ENCODE measurements at places on chromosomes 11 and 22. TPM values are rescaled to one million over a fixed set of nuclear protein-coding genes. Genes with fewer than 3 reads are reported as not detected.

Gene KCNQ1OT1
- 6.4 TPM for total RNA-seq

Gene GVQW3
- total RNA-seq = 3.3 TPM

Gene CRYBB3
- total RNA-seq = not detected

Gene PRRG4
- total RNA-seq = under 0.01 TPM

Gene KCNJ4
- not detected for total RNA-seq

Gene PGA5
- not detected for total RNA-seq

Gene RAB36
- 7.5 TPM for total RNA-seq

Gene MMP13
- 5.7 TPM for total RNA-seq

Gene MPPED2
- total RNA-seq = 3.4 TPM

Gene FAM227A
- total RNA-seq = 3.1 TPM

Gene CARD10
- total RNA-seq = 13.1 TPM

Gene MYEOV
- 1.1 TPM for total RNA-seq

Gene TUB
- 14.5 TPM for total RNA-seq

Gene SLC15A3
- total RNA-seq = 10.8 TPM

Gene USP47
- total RNA-seq = 106 TPM

Gene TRIM49
- total RNA-seq = not detected

Gene TMEM184B
- 34.4 TPM for total RNA-seq
